ENCODE measurements at places on chromosomes 16 and 17. TPM values are rescaled to one million over a fixed set of nuclear protein-coding genes. Genes with fewer than 3 reads are reported as not detected.
A peak's percentile ranks its signal among the peaks of the same experiment; 100 is the strongest.

NTN1 gene
- 1.8 TPM for polyA plus RNA-seq

DNA sequence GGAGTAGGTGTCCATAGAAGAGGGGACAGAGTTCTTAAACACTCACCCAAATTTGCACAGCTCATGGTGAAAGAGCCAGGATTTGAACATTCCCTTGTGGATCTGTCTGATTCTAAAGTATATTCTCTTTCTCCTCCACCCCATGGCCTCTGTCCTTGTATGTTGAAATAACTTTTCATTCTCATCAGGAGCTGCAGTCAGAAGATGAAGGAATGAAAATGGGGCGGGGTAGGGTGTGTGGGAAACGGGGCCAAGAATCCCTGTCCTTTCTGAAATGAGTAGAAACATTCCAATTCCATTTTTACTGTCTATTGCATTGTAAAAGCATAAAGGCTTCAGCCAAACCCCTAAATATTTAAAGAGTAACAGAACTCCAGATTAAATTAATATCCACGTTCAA lies 42.8 kb downstream of the NOG start:
- no peaks in the 10 kb centered on the region for H3K27me3 ChIP-seq

CLEC19A gene
- polyA plus RNA-seq, result not detected

DNA sequence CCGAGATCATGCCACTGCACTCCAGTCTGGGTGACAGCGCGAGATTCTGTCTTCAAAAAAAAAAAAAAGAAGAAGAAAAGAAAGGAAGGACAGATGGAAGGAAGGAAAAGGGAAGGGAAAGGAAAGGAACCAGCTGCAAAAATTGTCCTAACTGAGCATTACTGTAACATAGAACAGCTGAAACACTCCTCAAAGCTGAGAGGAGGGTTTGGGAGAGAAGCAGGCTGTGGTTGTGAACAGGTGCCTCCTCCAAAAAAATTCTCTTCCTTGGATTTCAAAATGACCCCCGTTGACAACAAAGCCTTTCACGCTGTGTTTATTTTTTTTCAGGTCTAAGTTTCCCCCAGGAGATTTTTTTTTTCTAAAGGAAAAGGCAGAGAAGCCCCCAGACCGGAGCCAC lies 541.4 kb downstream of the WWOX start:
- H3K27me3 ChIP-seq, result peaks cover 2% of the 10 kb centered on the region
- H3K36me3 ChIP-seq, result no peaks in the 10 kb centered on the region
- no peak for DNase-seq
- no peaks in the 10 kb centered on the region for H3K4me1 ChIP-seq

GRCh38 chr17:80956321-80957190 lies 35.1 kb upstream of the CHMP6 start:
- DNase-seq, result no peak
- H3K4me3 ChIP-seq, result no peak overlapping the region
- no peaks in the 10 kb centered on the region for H3K36me3 ChIP-seq
- no peaks in the 10 kb centered on the region for H3K27me3 ChIP-seq

DNA sequence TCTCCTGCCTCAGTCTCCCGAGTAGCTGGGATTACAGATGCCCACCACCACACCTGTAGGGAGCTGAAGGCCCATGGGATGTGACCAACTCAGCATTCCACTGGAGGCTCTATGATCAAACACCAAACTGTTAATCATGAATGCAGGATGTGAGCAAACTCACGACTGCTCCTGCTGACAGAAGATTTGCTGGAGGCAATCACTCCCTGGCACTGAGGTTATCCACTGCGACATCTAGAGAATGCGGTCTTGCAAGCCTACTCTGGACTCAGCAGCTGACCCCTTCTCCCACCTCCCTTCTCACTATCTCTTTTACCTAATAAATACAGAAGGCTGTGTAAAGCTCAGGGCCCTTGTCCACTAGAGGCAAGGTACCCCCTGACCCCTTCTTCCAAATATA lies 4.9 kb downstream of the TEX14 start:
- no peak for DNase-seq
- no peaks in the 10 kb centered on the region for H3K27me3 ChIP-seq
- H3K4me3 ChIP-seq, result no peak overlapping the region
- no peaks in the 10 kb centered on the region for H3K4me1 ChIP-seq
- no peak overlapping the region for H3K27ac ChIP-seq
- H3K36me3 ChIP-seq, result no peaks in the 10 kb centered on the region

- H3K4me1 ChIP-seq, result no peaks in the 10 kb centered on the region
- peaks cover 2% of the 10 kb centered on the region for H3K36me3 ChIP-seq
- DNase-seq, result no peak
- H3K27ac ChIP-seq, result no peak overlapping the region
- no peak overlapping the region for H3K4me3 ChIP-seq
These were observed 5.9 kb downstream of the RBL2 start for GRCh38 chr16:53440125-53440524.

- no peaks in the 10 kb centered on the region for H3K27me3 ChIP-seq
- H3K4me3 ChIP-seq, result no peak overlapping the region
- H3K36me3 ChIP-seq, result no peaks in the 10 kb centered on the region
- DNase-seq, result no peak
- H3K27ac ChIP-seq, result peak overlapping the region; percentile 49
These were observed 45.8 kb downstream of the PITPNC1 start for GRCh38 chr17:67422897-67423296.

P2RX5 gene
- not detected for polyA plus RNA-seq

DNA sequence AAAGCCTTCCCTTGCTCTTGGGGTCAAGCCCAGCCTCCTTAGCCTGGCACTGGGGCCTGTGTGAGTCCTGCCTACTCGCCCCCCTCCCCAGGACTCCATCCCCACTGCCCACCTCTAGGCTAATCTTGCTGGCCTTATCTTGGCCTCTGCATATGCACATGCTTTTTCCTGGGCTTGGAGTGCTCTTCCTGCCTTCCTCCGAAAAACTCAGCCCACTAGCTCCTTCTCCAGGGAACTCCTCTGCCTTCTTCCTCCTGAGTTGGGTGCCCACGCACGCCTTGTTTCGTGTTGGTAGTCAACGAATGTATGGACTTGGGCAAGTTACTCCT lies 16.5 kb downstream of the TBX2 start:
- no peak overlapping the region for H3K4me3 ChIP-seq
- DNase-seq, result no peak
- H3K4me1 ChIP-seq, result peaks cover 7% of the 10 kb centered on the region
- H3K27ac ChIP-seq, result no peak overlapping the region

ZP2 gene
- polyA plus RNA-seq, result not detected

CCL2 gene
- polyA plus RNA-seq, result 53.5 TPM

- no peak overlapping the region for H3K4me3 ChIP-seq
- no peak for DNase-seq
- H3K27me3 ChIP-seq, result no peaks in the 10 kb centered on the region
- H3K27ac ChIP-seq, result no peak overlapping the region
- no peaks in the 10 kb centered on the region for H3K4me1 ChIP-seq
These were observed 27.7 kb downstream of the CLUH start for GRCh38 chr17:2683912-2684311.

GRCh38 chr17:29225396-29225795 lies 21.3 kb upstream of the CRYBA1 start:
- no peak overlapping the region for H3K27ac ChIP-seq
- no peaks in the 10 kb centered on the region for H3K36me3 ChIP-seq
- DNase-seq, result no peak
- no peaks in the 10 kb centered on the region for H3K27me3 ChIP-seq

DNA sequence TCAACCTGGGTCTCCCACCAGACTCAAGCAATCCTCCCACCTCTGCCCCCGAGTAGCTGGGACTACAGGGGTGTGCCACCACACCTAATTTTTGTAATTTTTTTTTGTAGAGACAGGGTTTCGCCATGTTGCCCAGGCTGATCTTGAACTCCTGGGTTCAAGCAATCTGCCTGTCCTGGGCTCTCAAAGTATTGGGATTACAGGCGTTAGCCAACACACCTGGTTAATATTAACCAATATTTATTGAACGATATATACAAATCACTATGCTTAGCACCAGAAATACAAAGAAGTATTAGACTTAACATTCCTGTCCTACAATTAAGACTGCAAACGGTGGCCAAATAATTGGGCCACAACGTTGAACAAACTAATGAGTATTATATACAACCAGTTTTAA lies 4.2 kb downstream of the MBTD1 start:
- H3K27ac ChIP-seq, result no peak overlapping the region
- H3K27me3 ChIP-seq, result no peaks in the 10 kb centered on the region

- H3K4me1 ChIP-seq, result no peaks in the 10 kb centered on the region
- no peak overlapping the region for H3K4me3 ChIP-seq
- DNase-seq, result no peak
- H3K36me3 ChIP-seq, result no peaks in the 10 kb centered on the region
- no peaks in the 10 kb centered on the region for H3K27me3 ChIP-seq
These were observed 1.1 kb upstream of the ADCY7 start for GRCh38 chr16:50265260-50265659.

GRCh38 chr16:75306099-75306762 lies 54.8 kb upstream of the BCAR1 start:
- no peak for DNase-seq
- H3K27me3 ChIP-seq, result no peaks in the 10 kb centered on the region
- peak overlapping the region; percentile 67 for H3K27ac ChIP-seq
- H3K4me3 ChIP-seq, result no peak overlapping the region

- no peaks in the 10 kb centered on the region for H3K36me3 ChIP-seq
- H3K4me3 ChIP-seq, result no peak overlapping the region
- peak; percentile 92 for DNase-seq
- H3K27me3 ChIP-seq, result no peaks in the 10 kb centered on the region
- peak overlapping the region; percentile 61 for H3K27ac ChIP-seq
These were observed 21.4 kb downstream of the TTLL6 start for GRCh38 chr17:48795444-48796162.

DNA sequence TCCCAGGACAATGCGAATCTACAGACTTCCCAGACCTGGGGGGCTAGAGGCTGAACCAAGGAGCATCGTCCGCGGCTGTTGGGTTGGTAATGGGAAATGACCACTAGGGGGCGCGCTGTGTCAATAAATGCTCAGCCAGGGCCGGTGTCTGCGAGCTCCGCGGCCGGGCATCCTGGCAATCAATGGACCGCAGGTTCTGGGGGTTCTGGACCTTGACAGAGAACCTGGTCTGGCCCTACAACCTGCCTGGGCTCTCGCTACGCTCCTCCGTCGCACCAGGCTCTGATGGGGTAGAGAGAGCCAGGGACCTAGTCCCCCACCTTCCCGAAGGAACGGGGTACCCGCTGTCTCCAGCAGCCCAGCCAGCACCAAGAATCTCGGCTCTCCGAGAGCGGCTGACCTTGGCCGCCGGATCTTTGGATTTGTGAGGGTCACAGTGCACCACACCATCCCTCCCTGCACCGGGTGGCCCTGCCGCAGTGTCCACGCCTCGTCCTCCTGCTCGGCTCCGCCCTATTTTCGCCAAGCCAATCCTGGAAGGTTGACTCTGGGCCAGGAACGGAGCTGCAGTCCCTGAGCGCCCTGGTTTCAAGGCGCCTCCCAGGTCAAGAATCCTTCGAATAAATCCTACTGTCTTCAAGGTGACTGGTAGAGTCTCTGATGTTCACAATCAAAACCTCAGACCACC lies 20.4 kb upstream of the BEAN1 start:
- peak; percentile 85 for DNase-seq
- H3K27ac ChIP-seq, result peak overlapping the region; percentile 8
- H3K27me3 ChIP-seq, result no peaks in the 10 kb centered on the region
- peak overlapping the region; percentile 70 for H3K4me3 ChIP-seq
- no peaks in the 10 kb centered on the region for H3K36me3 ChIP-seq

GRCh38 chr17:50063561-50064252 lies 7.8 kb downstream of the ITGA3 start:
- no peak for DNase-seq
- no peaks in the 10 kb centered on the region for H3K27me3 ChIP-seq
- H3K27ac ChIP-seq, result peak overlapping the region; percentile 89
- no peak overlapping the region for H3K4me3 ChIP-seq
- H3K36me3 ChIP-seq, result no peaks in the 10 kb centered on the region

GRCh38 chr17:58335779-58336455 lies 7.3 kb upstream of the TSPOAP1 start:
- H3K27me3 ChIP-seq, result no peaks in the 10 kb centered on the region
- no peaks in the 10 kb centered on the region for H3K36me3 ChIP-seq
- no peak overlapping the region for H3K4me3 ChIP-seq
- no peaks in the 10 kb centered on the region for H3K4me1 ChIP-seq
- H3K27ac ChIP-seq, result peak overlapping the region; percentile 66

- no peaks in the 10 kb centered on the region for H3K4me1 ChIP-seq
- H3K36me3 ChIP-seq, result peaks cover 6% of the 10 kb centered on the region
- DNase-seq, result no peak
- H3K27me3 ChIP-seq, result no peaks in the 10 kb centered on the region
These were observed 23.1 kb downstream of the PDIA2 start for GRCh38 chr16:305916-306626.
